PC-9 (cell line): ENCODE measurements at places on chromosomes 5 and 9. TPM values are rescaled to one million over a fixed set of nuclear protein-coding genes. Genes with fewer than 3 reads are reported as not detected.

Gene OTP
- total RNA-seq: not detected in 2 replicates

Gene ENTREP1
- total RNA-seq: 0.30 and 0.35 TPM in 2 replicates

DNA sequence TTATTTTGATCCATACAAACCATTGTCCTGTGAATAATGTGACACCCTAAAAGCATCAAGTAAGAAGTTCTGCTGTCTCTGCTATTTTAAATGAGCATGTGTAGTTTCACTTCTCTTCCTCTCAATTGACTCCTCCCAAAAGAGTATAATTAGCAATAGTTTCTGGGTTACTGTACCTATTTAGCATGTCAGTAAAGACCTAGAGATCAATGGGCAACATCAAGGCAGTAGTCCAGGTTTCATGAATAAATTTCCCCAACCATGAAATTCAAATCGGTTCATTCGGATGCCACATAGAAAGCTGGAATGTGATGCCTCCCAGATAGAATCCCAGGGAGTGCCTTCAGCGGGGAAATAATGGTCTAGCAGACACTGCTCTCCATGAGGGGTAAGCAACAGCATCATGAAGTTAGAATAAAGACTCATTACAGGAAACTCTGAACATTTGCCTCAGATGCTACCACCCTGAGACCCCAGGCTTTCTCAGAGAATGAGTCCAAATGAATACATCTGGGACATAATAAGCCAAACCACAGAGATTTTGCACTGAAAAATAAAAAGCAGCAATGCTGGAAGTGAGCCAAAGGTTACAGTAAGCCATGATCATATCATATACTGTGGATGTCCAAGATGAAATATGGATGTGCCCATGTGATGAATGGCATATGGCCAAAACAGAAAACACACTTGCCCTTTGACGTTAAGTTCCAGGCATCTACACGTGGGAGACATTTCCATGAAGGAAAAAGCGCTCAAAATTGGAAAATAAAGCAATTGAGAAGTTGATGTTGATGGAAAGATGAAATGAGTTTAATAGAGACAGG, 1107.0 kb upstream of the SEMA6A start:
- peaks cover 23% of the 10 kb centered on the region for H3K27me3 ChIP-seq
- H3K27ac ChIP-seq: no peak overlapping the region
- H3K4me3 ChIP-seq: no peak overlapping the region
- H3K36me3 ChIP-seq: no peaks in the 10 kb centered on the region
- H3K4me1 ChIP-seq: no peaks in the 10 kb centered on the region

DNA sequence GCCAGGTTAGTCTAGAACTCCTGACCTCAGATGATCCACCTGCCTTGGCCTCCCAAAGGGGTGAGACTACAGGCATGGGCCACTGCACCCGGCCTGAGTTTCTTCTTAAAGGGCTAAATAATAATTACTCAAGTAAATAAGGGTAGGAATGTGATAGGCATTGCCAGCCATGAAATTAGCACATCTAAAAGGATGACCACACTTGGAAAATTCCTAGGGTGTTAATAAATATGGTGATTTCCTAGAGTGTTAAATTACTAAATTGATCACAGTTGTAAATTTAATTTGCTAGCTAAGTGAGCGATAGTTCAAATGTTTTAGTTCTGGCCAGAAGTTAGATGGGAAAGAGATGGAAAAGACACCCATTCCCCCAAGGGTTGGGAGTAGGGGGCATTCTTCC, 53.4 kb downstream of the UBAP1 start:
- H3K36me3 ChIP-seq: no peaks in the 10 kb centered on the region
- DNase-seq: no peak
- H3K4me3 ChIP-seq: no peak overlapping the region
- no peaks in the 10 kb centered on the region for H3K4me1 ChIP-seq
- H3K27ac ChIP-seq: no peak overlapping the region

- no peak for DNase-seq
- H3K4me1 ChIP-seq: no peaks in the 10 kb centered on the region
- no peak overlapping the region for H3K27ac ChIP-seq
- H3K36me3 ChIP-seq: no peaks in the 10 kb centered on the region
- H3K27me3 ChIP-seq: peaks cover 85% of the 10 kb centered on the region
These were observed 236.8 kb upstream of the IRX4 start for GRCh38 chr5:2119573-2119972.

DNA sequence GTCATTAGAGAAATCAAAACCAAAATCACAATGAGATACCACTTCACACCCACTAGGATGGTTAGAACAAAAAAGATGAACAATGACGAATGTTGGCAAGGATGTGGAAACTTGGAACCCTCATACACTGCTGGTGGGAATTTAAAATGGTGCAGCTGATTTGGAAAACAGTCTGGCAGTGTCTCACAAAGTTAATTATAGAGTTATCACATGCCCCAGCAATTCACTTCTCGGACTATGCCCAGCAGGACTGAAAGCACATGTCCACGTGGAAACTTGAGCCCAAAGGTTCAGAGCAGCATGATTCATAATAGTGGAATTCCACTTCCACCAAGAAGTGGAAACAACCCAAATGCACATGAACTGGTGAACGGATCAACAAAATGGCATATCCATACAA, 85.0 kb upstream of the HRH2 start:
- no peak overlapping the region for H3K27ac ChIP-seq
- no peaks in the 10 kb centered on the region for H3K4me1 ChIP-seq
- H3K36me3 ChIP-seq: no peaks in the 10 kb centered on the region
- DNase-seq: peak; percentile 39
- no peak overlapping the region for H3K4me3 ChIP-seq

DNA sequence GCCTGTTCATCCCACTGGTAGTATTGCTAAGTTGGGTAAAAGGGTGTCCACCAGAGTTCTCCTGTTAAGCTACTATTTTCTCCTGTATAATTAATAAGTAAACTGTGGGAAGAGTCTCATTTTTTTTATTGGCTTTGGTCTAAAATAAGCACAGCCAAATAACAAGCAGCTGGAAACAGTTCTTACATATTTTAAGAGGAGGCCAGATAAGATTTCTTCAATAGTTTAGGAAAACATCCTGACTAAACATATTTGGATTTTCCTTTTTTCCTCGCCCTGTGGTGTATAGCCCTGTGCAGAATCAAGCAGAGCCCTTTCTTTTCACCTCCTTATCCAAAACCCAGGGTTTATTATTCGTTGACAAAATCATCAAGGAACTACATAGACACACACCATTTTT, 122.2 kb upstream of the ZNF608 start:
- H3K36me3 ChIP-seq: no peaks in the 10 kb centered on the region
- H3K27ac ChIP-seq: no peak overlapping the region
- no peaks in the 10 kb centered on the region for H3K4me1 ChIP-seq

GRCh38 chr9:116959809-116960208, 272.7 kb downstream of the TRIM32 start:
- DNase-seq: no peak
- peaks cover 9% of the 10 kb centered on the region for H3K4me1 ChIP-seq
- H3K27ac ChIP-seq: no peak overlapping the region
- H3K4me3 ChIP-seq: no peak overlapping the region
- H3K27me3 ChIP-seq: no peaks in the 10 kb centered on the region
- H3K36me3 ChIP-seq: no peaks in the 10 kb centered on the region

GRCh38 chr5:127085796-127086195, 12.5 kb upstream of the C5orf63 start:
- DNase-seq: no peak
- no peak overlapping the region for H3K4me3 ChIP-seq
- peaks cover 9% of the 10 kb centered on the region for H3K4me1 ChIP-seq
- H3K27me3 ChIP-seq: no peaks in the 10 kb centered on the region
- no peaks in the 10 kb centered on the region for H3K36me3 ChIP-seq
